ENCODE measurements at places on chromosomes 1 and 21. TPM values are rescaled to one million over a fixed set of nuclear protein-coding genes. Genes with fewer than 3 reads are reported as not detected.

GRCh38 chr1:178818416-178818815 lies 52.5 kb downstream of the ANGPTL1 start:
- DNase-seq, result no peak

DNA sequence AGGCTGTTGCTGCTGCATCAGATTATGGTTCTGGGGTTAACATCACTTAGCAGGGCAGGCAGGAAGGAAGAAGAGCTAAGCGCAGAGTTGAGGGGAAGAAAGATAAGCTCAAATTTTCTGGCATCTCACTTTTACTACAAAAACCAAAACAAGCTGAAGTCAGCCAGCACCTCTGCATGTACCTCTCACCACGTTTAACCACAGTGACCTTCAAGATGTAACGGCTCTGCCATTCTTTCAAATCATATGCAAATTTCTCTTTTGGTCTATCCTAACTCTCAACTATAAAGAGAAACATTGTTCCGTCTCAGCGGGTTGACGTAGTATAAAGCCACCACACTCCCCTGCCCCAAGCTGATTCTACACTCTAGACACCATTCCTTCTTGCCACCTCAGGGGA lies 154.4 kb downstream of the OMA1 start:
- no peak for DNase-seq

GRCh38 chr1:66751160-66751559 lies 1.1 kb upstream of the DYNLT5 start:
- no peak for DNase-seq

GRCh38 chr1:213676736-213677135 lies 311.0 kb upstream of the PROX1 start:
- DNase-seq, result no peak

DNA sequence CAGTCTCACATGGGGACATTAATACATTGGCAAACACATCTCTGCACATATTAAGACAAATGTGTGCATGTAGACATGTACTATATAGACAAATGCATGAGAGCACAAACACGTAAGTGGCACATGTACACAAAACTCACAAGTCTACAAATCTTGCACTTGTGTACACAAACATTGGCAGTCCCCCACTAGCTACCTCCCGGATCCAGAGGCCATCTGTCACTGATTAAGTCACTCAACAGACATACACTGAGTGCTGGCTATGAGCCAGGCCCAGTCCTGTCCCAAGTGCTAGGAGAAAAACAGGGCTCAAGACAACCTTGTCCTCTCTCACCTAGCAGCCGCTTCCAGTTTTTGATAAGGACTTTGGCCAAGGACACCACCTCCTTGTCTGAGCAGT lies 7.0 kb downstream of the TCEA3 start:
- peak; percentile 68 for DNase-seq

GRCh38 chr1:62810420-62811274 lies 26.7 kb downstream of the ATG4C start:
- no peak for DNase-seq

GRCh38 chr21:26445440-26445839 lies 127.6 kb downstream of the CYYR1 start:
- no peak for DNase-seq

GRCh38 chr1:10057343-10057742 lies 24.6 kb downstream of the UBE4B start:
- DNase-seq, result peak; percentile 41

CLDN19 gene
- total RNA-seq, result not detected

C1orf56 gene
- 2.9 TPM for total RNA-seq

APCS gene
- not detected for total RNA-seq

SPATA21 gene
- not detected for total RNA-seq

KRTAP19-3 gene
- not detected for total RNA-seq

Data from A673 (cell line).